ENCODE measurements at places on chromosomes 2 and 18.

GRCh38 chr2:41723526-41723925 is 324.3 kb upstream of the PKDCC start:
- no peak for DNase-seq

- no peak for DNase-seq
These were observed 30.1 kb downstream of the WDFY1 start for GRCh38 chr2:223915071-223915470.

GRCh38 chr18:24831081-24831480 is 370.6 kb downstream of the HRH4 start:
- no peak for DNase-seq

DNA sequence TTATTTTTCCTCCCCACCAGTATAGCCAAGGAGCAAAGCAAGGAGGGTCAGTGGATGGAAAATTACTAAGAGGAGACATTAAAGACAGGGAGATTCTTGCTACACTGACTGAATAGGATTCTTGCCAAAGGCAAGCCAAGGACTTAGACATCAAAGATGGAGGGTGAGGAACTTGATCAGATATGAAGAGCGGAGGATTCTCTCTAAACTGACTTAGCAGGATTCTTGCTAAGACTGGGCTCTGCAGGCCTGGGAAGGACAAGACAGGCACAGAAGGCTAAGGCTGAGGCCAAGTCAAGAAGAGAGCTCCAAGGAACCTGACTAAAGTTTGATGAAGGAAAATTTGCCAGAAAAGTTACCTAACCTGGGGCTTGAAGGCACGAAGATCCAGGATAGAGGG is 143.9 kb upstream of the RMP24 start:
- DNase-seq = no peak

DNA sequence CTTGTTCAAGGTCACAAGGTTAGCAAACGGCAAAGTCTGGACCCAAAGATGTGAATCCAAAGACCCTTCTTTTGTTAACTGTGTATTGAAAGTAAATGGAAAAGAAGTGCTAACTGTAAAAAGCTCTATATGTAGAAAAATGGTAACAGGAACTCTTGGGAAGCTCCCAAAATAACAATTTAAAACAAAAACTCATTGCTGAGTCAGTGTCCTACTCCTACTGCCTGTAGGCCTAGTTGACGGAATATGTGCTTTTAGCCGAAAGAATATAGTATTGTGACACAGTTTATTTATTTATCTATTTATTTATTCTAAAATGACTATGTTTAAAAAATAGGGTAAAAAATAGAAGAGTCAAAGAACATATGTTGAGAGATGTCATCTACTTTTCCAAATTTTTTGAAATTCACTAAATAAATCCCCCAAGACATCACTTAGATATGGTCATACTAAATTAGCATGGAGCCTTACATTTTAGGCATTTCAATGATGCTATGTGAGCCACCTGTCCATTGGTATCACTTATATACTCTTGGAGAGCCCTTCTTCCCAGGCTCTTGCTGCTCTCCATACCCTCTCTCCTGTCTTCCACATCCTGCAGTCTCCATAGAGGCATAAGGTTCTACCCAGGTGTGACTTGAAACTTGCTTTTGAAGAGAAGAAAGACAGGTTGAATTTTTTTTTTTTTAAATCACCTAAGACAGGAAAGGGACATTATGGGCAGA is 13.7 kb downstream of the COL5A2 start:
- no peak for DNase-seq

- DNase-seq = no peak
These were observed 46.8 kb downstream of the COMMD1 start for GRCh38 chr2:61952288-61952687.

GRCh38 chr18:48020337-48021250 is 90.1 kb upstream of the SMAD2 start:
- no peak for DNase-seq

DNA sequence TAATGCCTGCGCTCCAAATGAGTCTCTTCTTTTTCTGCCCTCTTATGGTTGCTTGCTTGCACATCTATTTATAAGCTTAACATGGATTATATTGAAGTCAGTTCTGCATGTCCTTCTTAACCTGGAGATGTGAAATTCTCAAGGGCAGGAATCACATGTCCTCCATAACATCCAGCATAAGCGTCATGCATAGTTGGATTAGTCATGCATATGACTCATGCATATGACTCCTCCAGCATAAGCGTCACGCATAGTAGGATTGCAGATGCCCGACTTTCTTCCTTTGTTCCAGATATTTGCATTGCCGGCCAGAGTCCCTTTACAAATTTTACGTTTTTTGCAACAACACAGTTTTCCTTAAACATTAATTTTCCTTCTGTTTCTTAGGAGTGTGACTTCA is 308.6 kb downstream of the TGIF1 start:
- peak; percentile 5 for DNase-seq

- DNase-seq = no peak
These were observed 138.2 kb upstream of the OTOS start for GRCh38 chr2:240278661-240279060.

- DNase-seq = no peak
These were observed 32.5 kb downstream of the PNO1 start for GRCh38 chr2:68189991-68190784.

DNA sequence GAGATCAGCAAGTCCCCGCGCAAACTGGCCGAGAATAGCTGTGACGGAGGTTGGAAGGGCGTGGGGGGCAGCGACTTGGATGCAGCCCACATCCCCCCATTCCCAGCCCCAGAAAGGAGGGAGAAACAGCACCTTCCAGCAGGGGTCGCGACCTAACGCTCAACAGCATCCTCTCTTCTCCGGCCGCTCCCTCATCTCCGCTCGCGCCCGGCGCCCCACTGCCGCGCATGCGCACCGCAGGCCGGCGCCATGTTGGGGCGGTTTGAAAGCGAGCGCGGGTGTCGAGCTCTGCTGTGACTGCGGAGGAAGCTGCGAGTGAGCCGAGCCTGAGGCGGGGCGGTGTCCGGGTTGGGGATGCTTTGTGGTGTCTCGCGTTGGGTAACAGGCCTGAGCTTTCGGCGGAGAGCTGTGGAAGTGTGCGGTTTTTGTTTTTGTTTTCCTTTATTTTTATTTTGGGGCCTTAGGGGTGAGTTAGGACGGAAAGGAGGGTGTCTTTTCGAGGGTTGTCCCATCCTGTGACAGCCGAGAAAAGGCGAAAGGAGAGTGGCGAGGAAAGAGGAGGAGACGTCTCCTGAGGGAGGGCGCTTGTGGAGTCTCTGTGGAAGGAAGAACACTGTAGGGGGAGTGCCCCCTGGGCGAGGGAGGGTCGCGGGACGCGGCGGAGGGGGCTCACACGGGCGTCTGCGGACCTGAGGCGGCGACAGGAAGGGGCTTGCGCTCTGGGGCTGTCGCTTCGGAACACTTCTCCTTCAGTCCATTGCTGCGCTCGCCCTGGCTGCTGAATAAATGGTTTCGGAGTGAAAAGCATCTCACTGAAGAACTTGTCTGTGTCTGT is at the start of the genes C18orf54 and STARD6:
TSS of gene C18orf54 (plus strand) at position 247 of the 835 bp plus-strand sequence. CDS start 2,667 bp downstream, outside the sequence.
TSS of gene STARD6 (minus strand) at position 199 of the 835 bp plus-strand sequence. CDS start 3,285 bp downstream, outside the sequence.
- DNase-seq = peak; percentile 91

DNA sequence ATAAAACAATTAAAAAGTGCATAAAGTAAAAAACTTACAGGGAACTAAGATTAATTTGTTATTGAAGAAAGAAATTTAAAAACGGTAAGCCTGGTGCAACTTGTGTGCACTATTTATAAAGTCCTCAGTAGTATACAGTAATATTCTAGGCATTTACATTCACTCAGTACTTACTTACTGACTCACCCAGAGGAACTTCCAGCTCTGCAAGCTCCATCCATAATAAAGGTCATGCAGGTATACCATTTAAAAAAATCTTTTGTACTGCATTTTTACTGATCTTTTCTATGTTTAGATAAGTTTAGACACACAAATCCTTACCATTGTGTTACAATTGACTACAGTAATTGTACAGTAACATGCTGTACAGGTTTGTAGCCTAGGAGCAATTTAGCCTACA is 51.5 kb upstream of the NXPH2 start:
- no peak for DNase-seq

GRCh38 chr2:159131914-159132281 is 154.6 kb downstream of the WDSUB1 start:
- peak; percentile 93 for DNase-seq

GRCh38 chr2:127525691-127526131 is 578 bp downstream of the IWS1 start:
- peak; percentile 43 for DNase-seq

- DNase-seq = no peak
These were observed 246.3 kb upstream of the COL3A1 start for GRCh38 chr2:188727846-188728245.

DNA sequence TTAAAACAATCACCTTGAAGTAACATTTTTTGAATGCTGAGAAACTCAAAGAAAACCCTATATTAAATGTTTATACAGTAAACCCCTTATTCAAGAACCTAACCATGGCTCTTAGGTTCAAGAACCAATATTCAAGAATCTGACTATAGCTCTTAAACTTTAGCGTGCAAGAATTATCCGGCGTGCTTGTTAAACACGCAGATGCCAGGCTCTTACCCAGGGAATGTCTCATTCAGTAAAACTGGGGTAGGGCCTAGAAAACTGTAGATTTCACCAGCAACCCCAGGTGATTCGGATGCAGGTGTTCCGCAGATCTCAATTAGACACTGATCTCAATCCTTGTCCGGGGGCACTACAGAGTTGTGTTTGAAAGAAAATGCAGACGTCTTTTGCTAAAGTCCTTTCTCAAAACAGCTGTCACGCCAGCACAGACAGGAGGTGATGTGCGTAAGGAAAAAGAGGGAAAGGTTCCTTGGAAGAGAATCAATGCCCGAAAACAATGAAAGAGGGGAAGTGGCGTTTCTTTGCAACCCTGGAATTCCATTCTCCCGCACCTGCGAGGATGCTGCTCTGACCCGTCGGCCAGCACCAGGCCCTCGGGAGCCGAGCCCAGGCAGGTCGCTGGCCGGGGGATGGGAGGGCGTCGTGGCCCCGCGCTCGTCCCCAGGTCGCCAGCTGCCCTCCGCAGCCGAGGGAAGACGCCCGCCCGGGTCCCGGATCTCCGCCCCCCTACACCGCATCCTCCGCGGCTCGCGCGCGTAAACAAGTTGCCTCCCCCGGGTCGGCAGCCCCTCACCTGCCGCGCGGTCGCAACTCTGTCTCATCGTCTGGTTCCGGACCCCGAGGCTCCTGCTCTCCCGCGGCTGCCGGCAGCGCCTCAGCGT is 851 bp downstream of the EIF2AK3 start:
- DNase-seq = no peak

- no peak for DNase-seq
These were observed 38.9 kb downstream of the ZNF532 start for GRCh38 chr18:58903533-58903932.

DNA sequence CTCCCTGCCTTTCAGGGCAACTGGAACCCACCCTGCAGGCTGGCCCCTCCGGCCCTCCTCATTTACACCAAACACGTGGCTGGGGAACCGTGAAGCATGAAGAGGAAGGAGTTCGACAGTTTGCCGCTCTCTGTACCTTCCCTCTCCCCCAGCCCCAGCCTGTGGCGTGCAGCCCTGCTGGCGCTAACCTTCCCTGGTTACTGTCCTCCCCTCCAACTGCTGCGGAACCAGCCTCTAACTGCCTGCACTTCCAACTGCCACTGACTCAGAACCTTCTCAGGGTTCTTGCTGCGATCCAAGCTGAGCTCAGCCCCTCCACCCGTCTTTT is 19.2 kb upstream of the GNAL start:
- no peak for DNase-seq

DNA sequence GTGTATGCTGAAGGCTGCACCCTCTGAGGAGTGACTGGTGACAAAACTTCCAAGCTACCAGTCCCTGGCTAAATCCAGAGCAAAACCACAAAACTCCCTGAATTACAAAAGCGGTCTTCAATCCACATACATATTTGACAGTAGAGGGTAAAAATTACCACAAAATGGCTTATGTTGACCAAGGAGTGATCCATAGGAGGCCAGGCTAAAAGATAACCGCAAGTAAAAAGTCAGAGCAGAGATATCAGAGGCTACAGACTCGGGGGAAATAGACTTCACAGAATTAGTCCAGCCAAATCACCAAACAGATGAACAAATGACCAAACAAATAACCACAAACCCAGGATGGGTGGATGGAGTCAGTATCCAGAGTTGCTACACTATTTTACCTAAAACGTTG is 19.4 kb downstream of the STARD6 start:
- DNase-seq = no peak

GRCh38 chr2:74746480-74746879 is 87.4 kb upstream of the HK2 start:
- DNase-seq = no peak

DNA sequence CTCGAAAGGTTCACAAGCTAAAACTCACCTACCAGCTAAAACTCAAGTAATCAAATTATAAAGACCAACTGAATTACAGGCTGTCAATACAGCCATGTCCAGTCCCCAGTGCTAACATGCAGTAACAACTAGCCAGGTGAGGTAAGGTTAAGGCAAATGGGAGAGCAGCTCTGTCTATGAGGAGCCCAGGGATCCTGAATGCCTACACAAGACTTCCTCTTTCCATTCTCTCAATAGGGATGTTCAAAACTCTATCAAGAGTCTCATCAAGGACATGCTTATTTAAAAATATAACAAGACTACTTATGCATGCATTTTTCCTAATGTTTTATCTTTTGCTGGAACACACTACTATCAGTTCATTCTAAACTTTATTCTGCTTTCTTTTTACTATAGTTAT is 20.4 kb downstream of the REV1 start:
- DNase-seq = no peak

DNA sequence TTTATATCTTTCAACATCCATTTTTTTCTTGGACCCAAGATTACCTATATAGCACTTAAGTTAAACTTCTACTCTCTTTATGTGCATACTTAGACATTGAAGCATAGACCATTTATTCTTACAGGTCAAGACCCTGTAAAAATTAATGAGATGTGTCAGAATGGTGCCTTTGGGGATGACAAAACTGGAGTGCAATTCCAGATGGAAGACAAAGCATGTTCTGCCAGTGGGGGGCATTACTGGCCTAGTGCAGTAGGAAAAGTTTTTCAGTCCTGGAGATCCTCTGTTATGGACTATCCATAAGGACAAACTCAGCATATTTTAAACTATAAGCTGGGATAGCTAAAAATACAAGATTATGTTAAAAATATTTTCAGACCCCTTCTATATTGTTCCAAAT is 57.8 kb upstream of the MMADHC start:
- peak; percentile 82 for DNase-seq

DNA sequence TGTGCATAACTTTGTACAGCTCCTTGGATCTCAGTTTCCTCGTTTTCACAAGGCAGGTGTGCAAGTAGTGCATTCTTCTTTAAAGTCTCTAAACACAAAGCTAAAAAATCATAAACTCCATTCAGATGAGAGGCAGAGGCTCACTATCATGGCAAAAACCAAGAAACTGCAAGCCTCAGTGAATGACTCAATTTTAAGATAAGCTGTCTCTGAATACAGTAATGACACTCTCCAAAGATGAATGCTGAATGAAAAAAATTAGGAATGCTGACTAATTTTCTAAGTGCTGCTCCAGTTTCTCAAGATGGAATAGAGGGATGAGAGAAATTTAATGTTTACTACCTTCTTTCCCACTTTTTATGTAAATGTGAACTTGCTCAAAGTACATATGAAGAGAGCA is 17.2 kb downstream of the B4GALT6 start:
- peak; percentile 40 for DNase-seq

DNA sequence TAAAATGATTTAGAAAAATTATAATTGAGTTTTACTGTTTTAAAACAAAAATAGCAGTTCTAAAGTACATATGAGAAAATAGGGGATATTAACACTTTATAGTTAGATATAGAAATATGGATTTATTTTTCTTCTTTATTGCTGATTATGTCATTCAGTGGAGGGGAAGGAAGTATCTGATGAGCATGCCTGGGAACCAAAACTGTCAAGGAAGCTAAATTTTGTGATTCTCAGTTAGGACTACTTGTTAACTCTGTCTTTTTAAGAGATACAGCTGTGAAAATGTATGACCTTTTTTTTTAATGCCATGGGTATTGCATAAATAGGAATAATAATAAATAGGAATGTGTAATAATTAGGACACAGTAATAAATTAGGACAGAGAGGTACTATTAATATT is 44.8 kb downstream of the ITGAV start:
- no peak for DNase-seq
